PC-9 (cell line): ENCODE measurements at places on chromosomes 12 and 14.

GRCh38 chr12:108589028-108589839, 8.7 kb downstream of the TMEM119 start:
- DNase-seq: no peak

DNA sequence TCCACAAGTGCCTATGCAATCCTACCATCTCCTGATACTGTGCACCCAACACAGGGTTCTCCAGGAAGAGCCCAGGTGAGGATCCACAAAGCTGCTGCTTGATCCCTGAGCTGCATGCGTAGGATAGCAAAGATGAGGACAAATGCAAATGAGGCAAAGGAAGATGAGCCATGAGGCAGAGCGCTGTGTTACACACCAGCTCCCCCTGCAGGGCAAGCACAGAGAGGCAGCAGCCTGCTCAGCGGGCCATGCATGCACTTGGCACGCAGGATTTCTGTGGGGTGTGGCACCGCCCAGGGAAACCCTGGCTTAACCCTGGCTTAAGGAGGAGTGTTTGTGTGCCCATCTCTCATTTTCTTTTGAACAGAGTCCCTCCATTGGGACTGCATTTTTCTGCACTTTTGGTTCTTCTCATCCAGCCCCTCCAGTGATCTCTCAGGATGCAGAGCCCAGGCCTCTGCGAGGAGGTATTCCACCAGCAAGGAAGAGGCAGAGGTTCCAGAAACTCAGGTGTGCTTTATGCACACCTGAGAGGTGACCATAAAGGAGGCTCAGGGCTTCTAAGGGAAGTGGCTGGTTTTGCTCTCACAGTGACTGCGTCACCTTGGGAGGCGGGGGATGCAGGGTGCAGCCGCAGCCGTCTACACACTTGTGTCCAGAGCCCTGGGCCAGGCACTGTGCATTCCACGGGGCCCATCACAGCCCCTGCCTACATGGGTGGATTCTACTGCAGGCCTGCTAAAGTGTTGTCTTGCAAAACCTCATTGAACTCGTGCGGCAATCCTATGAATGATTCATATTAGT, 973.3 kb upstream of the TMEM132C start:
- DNase-seq: peak; percentile 36

GRCh38 chr12:106152334-106152733, 13.6 kb upstream of the NUAK1 start:
- no peak for DNase-seq

- DNase-seq: no peak
Observed at GRCh38 chr12:101322480-101322879, 42.6 kb downstream of the UTP20 start.

- DNase-seq: no peak
Observed at GRCh38 chr12:50287271-50287670, 4.0 kb upstream of the LIMA1 start.
